ENCODE measurements at places on chromosomes 4 and X. TPM values are rescaled to one million over a fixed set of nuclear protein-coding genes. Genes with fewer than 3 reads are reported as not detected.

Gene MAGEB17
- not detected for polyA plus RNA-seq

Gene PKD2
- polyA plus RNA-seq, result 59.1 TPM

Gene CNOT6L
- 33.1 TPM for polyA plus RNA-seq

Gene S100P
- polyA plus RNA-seq, result 5.1 TPM

DNA sequence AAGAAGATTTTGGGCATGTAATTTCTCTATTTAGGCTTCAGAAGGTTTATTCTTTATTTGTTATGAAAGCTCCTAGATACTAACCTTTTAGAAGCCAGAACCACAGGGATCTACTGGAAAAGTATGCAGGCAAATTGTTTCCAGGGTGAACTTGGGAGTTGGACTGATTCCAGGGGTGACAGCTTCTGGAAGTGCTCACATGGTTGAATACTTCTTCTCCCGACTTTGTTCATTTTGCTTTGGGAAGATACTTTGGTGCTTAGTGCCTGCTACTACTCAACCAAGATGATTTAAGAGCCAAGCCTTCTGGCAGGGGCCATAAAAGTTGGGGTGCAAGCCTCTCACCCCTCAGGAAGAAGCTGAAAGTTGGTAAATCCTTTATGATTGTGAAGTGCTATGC lies 445.6 kb downstream of the ACTRT1 start:
- no peak for DNase-seq

DNA sequence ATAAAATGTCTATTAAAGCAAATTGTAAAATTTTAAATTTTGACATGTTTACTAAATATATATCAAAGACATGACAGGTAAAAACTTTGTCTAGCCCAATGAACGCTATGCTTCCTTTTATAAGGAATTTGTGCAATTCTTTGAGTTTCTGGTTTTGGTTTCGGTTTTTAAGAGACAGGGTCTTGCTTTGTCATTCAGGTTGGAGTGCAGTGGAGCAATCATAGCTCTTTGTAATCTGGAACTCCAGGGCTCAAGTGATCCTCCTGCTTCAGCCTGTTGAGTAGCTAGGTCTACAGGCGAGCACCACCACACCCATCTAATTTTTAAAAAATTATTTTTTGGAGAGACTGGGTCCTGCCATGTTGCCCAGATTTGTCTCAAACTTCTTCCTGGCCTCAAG lies 60.7 kb downstream of the BLTP1 start:
- no peak for DNase-seq

- DNase-seq, result no peak
These were observed 135.1 kb upstream of the PACRGL start for GRCh38 chr4:20565075-20565721.

GRCh38 chrX:107571296-107571998 lies 56.9 kb upstream of the PRPS1 start:
- DNase-seq, result no peak

GRCh38 chrX:47745416-47745815 lies 86.4 kb upstream of the UXT start:
- no peak for DNase-seq

DNA sequence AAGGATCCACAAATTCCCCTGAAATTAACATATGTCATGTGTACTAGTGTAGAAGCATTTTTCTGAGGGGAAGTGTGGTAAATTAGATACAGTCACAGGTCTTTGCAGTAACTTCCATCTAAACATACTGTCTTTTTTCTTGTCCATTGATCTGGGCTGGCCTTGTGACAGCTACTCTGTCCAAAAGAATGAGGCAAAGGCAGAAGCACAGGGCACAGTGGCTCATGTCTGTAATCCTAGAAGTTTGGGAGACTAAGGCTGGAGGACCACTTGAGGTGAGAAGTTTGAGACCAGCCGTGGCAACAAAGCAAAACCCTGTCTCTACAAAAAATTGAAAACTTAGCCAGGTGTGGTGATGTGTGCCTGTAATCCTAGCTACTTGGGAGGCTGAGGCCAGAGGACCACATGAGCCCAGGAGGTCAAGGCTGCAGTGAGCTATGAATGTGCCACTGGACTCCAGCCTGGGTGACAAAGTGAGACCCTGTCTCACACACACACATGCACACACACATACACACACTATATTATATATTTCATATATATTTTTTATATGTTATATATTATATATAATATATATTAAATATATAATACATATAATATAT lies 47.6 kb downstream of the HAND2 start:
- DNase-seq, result no peak

DNA sequence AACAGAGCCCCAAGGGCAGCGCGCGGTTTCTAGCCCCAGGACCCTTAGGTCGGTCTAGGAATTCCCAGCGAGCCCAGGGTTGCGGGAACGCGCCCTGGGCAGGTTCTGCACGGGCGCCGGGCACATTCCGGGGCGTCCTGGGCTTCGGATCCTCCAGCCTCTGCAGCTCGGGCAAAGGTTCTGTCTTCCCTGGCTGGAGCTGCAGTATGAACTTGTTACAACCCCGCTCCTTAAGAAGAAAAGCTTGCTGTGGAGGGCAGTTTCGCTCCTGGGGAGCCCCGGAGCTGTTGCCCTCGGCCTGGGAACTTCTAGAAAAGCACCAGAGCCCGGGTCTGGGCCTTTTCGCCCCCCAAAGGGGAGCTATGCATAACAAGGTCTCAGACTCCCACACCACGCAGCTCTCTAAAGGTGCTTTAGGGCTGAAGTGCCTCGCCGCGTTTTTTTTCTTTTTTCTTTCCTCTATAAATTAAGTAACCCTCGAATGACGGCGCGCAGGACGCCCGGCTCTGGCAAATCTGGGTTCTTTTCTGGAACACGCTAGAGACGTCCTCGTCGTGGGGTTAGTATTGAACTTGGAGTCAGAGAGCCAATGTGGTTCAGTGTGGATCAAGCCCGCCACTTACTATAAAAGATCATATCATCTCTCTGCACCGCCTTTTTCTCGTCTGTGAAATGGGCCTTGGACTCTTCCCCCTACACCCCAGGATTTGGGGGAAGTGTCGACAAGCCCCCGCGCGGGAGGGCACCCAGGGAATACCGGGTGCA lies 5.7 kb downstream of the MSX1 start:
- no peak for DNase-seq

DNA sequence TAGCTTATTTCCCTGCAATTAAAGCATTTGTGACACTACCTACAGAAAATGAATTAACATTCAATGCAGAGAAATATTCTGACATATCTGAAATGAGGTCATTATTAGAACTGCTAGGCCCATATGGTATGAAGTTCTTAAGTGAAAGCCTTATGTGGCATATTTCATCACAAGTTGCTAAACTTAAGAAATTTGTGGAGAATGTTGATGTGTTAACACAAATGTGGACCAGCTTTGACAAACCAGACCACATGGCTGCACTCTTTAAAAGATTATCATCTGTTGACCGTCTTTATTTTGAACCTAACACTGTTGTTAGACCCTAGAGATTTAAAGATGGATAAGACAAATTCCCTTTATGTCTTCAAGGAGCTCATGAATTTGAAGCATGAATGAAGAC lies 1024.1 kb downstream of the RPA4 start:
- no peak for DNase-seq

GRCh38 chrX:141669689-141670088 lies 28.9 kb downstream of the SPANXD start:
- peak; percentile 2 for DNase-seq

DNA sequence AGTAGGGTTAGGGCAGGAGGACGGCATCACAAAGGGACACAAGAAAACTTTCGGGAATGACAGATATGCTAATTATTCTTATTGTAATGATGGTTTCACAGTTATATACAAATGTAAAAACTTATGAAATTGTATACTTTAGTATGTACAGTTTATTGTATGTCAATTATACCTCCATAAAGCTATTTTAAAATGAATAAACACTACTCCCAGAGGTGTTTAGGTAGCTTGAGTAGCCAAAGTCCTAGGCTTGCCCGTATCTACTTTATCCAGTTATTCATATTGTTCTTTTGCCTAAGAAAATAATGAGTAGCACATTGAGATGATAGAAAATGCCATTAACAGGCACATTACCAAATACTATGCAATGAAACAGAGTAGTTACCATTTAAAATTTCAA lies 43.0 kb downstream of the RPS6KA6 start:
- DNase-seq, result no peak

DNA sequence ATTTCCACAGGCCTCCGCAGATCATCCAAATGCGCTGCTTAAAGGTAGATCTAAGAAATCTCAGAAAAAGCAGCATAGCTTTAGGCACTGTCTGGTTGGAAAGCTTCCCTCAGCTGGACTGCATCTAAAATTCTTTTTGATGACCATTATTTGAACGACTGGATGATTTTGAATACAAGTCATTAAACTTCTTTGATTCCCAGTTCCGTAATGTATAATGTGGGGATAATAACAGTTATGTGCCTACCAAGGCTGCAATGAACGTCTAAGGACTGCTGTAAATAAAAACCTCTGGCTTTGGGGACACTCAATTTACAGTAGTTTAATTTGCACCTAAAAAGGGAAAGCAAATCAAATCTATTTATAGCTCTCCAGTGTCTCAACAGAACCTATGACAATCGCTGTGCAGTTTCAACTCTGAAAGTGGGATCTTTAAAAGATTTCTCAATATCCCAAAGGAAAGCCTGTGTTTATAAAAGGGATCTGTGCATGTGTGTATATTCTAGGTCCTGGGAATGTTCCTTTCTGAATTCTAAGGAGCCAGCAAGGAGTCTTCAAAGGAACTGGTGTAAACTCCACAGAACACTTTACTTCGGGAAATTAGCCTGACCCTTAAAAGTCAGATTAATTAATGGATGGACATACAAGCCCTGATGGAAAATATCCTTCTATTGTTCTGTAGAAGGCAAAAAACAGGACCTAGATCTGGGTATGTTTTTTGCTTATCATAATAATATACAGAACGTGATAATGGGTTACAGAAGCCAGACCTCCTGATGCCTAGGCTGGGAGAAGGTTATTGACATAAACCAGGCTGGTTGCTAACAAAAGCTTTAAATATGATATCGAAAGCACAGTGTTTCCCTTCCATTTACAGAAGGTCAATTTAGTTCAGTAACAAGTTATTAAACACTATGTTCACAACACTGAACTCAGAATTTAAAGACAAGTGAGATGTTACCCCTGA lies 53.4 kb downstream of the AFAP1 start:
- no peak for DNase-seq

GRCh38 chr4:105560421-105560848 lies 8.0 kb downstream of the ARHGEF38 start:
- DNase-seq, result no peak

- peak; percentile 24 for DNase-seq
These were observed 367.2 kb downstream of the BMPR1B start for GRCh38 chr4:95124906-95125504.
